ENCODE measurements at places on chromosomes 2 and 18. TPM values are rescaled to one million over a fixed set of nuclear protein-coding genes. Genes with fewer than 3 reads are reported as not detected.

Gene TUBA4B
- not detected for polyA plus RNA-seq

Gene CCDC88A
- 283 TPM for polyA plus RNA-seq

Gene PRKAG3
- polyA plus RNA-seq: not detected

Gene MALT1
- polyA plus RNA-seq: 0.45 TPM

Gene GALNT13
- 17.3 TPM for polyA plus RNA-seq

Gene GALNT14
- not detected for polyA plus RNA-seq

Gene TMEM169
- 2.9 TPM for polyA plus RNA-seq

All from Purkinje cell (primary cell).